T-helper 9 cell (primary cell): ENCODE measurements at places on chromosomes 6 and 20.

DNA sequence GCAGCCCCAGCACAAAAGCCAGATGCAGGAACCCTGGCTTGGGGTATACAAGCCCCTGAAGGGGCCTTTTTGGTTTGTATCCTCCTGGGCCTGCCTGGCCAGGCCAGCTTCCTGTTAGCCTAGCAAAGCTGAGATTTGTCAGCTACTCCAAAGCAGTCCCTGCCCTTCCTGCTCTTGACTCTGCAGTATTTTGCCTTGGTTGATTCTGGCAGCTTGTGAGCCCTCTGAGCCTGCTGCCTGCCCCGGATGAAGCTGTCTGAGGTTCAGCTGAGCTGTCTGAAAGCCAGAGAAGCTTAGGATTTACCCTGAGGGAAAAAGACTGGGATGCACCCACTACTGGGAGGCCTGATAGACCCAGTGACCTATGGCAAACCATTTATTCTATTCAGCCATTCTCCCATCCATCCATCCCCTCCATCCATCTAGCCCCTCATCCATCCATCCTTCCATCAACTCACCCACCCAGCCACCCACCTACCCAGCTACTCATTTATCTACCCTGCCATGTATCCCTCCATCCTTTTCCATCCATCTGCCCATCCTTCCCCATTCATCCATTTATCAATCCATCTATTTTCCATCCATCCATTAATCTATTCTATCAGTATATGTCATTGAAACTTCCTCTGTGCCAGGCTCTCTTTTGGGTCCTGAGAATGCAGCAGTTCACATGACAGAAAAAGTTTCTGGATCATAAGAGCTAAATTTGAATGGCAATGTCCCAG, 307.5 kb downstream of the DHX35 start:
- no peak for DNase-seq

DNA sequence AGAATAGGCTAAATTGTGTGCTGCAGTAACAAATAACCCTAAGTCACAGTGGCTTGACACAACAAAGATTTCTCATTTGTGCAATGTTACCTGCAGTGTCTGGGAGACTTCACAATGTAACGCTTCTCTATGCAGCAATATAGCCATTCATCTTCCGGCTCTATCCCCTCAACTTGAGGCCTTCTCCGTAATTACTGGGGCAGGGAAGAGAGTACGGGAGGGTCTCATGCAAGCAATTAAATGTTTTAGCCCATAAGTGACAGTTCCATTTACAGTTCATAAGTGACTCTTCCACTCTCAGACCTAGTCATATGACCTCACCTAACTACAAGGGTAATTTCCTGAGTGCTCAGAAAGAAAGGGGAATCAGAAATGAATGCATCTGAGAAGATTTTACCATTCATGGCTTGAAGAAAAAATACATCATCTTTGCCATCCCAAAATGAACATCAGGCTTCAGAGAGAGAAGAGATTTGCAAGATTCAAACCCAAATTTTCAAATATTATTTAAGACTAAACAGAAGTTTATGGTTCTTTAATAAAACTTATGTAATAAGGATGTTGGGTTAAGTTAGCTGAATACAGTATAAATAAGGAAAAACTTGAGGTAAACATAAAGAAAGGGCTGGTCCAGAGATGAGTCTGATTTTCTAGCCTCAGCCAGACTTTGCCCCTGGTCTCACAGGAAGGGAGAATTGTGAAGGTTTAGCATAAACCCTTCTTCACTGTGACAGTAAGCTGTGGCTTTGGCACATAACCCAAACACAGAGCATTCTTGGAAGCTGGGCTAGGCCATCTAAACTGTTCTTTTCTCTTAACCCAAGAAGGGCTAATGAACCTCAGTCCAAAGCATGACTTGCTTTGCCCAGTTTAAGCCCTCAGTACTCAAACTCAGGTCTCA, 13.3 kb downstream of the GPR6 start:
- no peak for DNase-seq

DNA sequence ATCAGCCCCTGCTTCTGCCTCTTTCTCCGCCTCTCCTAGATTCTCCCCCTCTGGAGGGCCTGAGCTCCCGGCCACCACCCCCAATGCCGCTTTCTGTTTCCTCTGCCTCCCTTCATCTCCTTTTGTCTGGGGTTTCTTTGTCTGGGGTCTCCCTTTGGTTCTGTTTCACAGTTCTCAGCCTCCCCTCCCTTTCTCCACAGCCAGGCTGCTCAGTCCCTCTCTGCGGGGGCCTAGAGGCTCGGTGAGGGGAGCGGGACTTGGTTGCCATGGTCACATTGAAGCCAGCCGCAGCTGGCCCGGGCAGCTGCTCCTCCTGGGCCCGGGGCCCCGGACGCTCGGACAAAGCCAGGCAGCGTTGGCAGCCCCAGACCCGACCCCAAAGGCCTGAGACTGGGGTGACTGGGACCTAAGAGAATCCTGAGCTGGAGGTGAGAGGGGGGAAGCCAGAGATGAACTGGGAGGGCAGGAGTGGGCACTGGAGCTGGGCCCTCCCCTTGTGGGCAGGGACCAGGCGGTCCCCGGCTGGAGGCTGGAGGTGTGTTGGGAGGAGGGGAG, 3.5 kb upstream of the DDR1 start:
- DNase-seq = no peak

- DNase-seq = no peak
These were observed 18.3 kb downstream of the ZNF831 start for GRCh38 chr20:59181936-59182335.

- DNase-seq = no peak
These were observed 32.1 kb downstream of the PKIG start for GRCh38 chr20:44614525-44614924.

DNA sequence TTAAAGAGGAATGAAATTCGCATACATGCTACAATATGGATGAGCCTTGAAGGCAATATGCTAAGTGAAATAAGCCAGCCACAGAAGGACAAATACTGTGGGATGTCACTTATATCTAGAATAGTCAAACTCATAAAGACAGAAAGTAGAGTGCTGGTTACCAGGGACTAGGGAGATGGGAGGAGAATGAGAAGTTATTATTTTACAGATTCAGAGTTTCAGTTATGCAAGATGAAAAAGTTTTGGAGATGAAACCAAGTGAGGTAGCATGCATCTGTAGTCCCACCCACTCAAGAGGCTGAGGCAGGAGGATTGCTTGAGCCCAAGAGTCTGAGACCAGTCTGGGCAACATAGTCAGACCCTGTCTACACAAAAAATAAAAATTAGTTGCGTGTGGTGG, 82.5 kb upstream of the ARID1B start:
- no peak for DNase-seq

DNA sequence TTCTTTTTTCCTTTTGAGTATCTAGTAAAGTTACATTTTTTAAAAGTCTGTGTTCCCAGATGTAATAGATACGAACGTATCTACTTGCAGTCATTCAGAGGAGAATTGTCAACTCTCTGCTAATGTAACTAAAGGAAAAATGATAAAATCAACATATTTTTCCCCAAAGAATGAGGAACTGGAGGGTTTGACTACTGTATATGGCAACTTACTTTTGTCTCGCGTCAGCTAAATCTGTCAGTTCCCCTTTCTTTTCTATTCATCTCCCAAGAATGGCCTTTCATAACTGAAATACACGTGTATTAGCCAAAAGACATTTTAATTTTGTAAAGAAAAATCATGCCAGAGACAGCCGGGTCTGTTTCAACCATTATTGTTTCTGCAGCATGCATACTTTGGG, 5.4 kb downstream of the EYA2 start:
- DNase-seq = no peak

DNA sequence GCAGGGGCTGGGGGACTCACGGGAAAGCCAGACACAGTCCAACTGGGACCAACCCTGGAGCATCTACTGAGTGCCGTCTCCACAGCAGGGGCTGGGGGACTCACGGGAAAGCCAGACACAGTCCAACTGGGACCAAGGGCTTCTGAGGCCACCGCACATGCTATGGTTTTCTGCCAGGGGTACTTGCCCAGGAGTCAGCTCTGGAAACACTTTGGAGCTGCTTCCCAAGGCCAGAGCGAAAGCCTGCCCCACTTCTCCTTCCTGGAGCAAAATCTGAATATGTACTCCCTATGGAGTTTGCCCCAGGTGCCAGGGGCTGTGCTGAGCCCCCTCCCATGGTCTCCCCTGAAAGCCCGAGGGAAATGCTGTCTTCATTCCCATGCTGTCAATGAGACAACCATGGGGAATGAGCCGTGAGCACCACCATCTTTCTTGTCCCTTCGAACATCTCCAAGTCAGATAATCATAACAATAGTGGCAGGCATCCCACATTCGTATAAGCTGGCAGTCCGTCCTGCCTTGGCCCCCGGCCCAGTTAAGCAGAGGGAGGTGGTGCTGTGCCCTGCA, 18.5 kb downstream of the PCK1 start:
- DNase-seq = no peak

GRCh38 chr6:89321131-89321970, 6.3 kb upstream of the GABRR2 start:
- no peak for DNase-seq

- DNase-seq = no peak
These were observed 23.2 kb upstream of the ARG1 start for GRCh38 chr6:131549811-131550210.

GRCh38 chr6:52726741-52727535, 36.3 kb downstream of the GSTA2 start:
- DNase-seq = no peak

- DNase-seq = no peak
These were observed 331.8 kb downstream of the HACE1 start for GRCh38 chr6:104527761-104528415.

DNA sequence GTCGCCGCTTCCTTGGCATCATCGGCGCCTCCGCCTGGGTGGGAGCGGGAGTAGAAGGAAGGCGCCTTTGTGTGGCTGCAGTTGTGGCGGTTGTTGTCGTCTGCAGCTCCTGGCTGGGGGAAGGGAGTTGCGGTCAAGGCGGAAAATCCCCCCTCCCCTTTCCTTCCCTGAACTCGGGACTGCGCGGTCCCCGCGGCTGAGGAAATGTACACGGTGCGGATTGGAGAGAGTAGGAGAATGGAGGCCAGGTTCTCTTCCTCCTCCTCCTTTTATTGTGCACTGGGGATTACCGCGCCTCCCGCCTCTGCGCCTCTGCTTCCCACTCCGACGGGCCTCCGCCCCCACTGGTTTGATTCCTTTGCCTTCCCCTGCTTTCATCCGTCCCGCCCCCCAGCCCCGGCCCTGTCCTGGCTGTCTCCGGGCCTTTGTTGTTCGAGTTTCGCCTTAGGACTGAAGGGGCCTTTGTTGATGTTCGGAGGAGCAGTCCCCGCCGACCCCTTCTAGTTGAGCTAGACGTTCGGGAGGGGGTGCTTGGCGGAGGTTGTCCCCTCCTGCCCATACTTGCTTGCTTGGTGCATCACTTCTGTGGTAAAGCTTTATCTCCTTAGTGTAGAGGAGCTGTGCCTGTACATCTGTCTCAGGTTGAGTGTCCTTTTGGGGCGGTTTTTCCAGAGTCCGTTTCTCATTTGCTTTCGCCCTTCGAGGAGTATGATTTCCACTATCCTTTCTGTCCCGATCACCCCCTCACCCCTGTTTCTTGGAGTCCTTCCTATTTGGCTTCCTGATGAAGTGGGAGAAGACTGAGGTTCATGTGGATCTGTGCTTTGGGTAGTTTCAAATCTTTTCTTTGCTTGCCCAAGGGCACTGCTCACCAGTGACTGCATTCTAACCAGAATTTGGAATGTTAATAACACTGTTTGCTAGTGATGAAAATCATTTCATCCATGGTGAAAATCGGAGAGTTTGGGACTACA, 764 bp downstream of the ZNF292 start:
- DNase-seq = peak; percentile 56

DNA sequence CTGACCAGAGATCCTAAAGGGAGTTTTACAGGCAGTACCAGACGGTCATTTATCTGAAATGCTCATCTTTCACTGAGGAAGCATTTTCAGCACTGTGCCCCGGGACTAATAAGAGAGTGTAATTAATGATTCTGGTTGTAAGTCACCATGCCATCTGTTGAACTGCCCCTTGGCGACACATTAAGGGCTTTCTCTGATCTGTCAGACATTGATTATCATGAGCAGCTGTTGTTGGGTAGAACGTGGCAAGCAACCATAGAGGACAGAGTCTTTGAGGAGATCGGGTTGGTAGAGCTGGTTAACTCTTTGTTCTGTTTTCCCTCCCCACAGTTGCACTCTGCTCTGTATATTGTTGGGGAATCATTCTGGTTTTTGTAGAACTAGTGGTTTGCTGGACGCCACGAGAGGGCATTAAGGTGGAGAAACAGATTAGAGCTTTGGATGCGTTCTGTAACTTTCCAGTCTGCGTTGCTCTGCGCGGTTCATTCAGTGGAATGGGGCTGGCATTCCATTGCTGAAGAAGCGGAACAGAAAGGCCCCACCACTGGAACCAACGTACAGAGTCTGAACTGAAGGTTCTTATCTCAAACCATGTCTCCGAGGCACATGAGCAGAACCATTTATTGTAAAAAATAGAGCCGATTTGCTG, 34.3 kb downstream of the RPRD1B start:
- no peak for DNase-seq

- DNase-seq = no peak
These were observed 35.8 kb upstream of the TMEM14A start for GRCh38 chr6:52635049-52635577.

DNA sequence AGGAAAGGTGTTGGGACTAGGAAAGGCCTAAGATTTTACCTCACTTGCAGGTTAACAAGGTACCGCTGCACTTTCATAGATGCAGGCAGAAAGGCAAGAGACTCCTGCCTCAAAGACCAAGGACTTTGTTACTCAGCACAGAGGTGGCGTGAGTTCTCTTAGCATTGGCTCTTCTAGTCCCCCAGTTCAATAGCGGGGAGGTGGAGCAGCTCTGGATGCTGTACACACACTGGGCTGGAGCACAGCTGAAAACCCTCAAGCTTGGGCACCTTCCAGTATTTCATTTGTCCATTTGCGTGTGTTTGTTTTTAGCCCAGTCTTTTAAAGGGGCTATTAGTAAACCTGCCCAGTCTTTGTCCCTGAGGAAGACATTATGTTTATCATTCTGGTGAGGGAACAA, 345.2 kb downstream of the FARS2 start:
- no peak for DNase-seq

- DNase-seq = no peak
These were observed 657.6 kb downstream of the PRKN start for GRCh38 chr6:162069995-162070394.
